Hematopoietic multipotent progenitor cell treated with erythropoietin and hydrocortisone succinate and interleukin-3 and kit ligand, for 4 days (in vitro differentiated cells): ENCODE measurements at places on chromosomes 1 and 21.
A peak's percentile ranks its signal among the peaks of the same experiment; 100 is the strongest.

- DNase-seq = no peak
Observed at GRCh38 chr1:33615546-33615945, 143.1 kb downstream of the ZSCAN20 start.

- no peak for DNase-seq
Observed at GRCh38 chr1:59017501-59018231, 233.8 kb upstream of the JUN start.

GRCh38 chr1:233355841-233356704, 28.5 kb downstream of the MAP3K21 start:
- peak; percentile 32 for DNase-seq

DNA sequence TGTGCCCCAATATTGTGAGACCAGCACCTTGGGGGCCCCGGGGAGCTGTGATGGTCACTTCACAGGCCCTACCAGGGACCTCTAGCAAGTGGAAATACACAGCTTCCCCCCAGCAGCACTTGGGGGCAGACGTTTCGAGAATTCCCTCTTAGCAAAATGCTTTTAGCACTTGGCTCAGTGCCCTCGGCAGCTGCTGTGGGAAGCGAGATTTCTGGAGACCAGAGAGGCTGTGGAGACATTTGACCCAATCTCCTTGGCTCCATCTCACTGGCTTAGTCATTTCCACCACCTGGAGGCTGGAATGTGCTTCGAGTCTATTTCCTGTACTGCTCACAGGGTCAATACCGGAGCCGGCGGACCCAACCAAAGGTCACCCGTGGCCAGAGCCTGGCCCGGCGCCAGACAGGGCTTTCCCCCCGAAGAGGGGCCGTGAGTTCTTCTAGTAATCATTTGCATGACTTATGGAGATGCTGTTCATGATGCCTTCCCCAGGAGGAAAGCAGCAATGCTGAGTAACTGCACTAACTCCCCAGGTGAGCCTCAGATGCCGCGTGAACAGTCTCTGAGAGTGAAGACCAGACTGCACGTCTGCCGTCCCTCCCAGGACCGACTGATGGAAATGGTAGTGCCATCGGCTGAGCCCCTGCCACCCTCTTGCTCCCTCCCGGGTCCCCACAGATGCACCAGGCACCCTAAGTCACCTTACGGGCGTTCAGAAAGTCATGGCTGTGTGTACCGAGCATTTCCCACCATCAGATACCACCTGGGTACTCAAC, 4.4 kb upstream of the C2CD2 start:
- peak; percentile 29 for DNase-seq

- DNase-seq = peak; percentile 74
Observed at GRCh38 chr21:33901412-33902288, 14.0 kb downstream of the ATP5PO start.

- no peak for DNase-seq
Observed at GRCh38 chr1:24886241-24886640, 43.8 kb downstream of the RUNX3 start.

DNA sequence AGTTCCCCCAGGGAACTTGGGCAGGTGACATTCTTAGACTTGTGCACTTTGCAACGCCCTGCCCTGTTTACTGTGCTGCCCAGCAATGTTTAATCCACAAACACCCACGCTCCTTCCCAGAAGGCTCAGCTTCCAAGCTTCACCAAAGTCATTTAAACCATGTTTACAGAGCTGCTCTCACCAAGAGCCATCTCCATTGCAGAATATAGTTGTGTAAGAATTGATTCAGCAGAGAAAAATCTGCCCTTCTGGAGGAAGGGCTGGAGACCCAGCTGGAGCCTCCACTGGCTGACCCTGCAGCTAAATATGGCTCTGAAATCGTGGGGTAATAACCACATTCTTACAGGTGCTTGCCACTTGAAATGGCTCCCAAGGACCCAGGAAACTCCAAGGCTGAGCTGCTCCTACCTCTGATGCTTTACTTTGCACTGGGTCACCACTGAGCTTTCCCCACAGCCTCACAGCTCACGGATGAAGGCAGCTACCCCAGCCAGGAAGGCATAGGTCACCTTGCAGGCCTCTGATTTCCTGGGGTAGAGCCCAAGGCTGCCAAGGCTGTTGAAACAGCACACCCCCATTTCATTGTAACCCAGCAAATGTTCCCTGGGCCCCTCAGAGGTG, 8.7 kb downstream of the CAPN2 start:
- no peak for DNase-seq

- no peak for DNase-seq
Observed at GRCh38 chr1:58398714-58399113, 147.8 kb downstream of the OMA1 start.

DNA sequence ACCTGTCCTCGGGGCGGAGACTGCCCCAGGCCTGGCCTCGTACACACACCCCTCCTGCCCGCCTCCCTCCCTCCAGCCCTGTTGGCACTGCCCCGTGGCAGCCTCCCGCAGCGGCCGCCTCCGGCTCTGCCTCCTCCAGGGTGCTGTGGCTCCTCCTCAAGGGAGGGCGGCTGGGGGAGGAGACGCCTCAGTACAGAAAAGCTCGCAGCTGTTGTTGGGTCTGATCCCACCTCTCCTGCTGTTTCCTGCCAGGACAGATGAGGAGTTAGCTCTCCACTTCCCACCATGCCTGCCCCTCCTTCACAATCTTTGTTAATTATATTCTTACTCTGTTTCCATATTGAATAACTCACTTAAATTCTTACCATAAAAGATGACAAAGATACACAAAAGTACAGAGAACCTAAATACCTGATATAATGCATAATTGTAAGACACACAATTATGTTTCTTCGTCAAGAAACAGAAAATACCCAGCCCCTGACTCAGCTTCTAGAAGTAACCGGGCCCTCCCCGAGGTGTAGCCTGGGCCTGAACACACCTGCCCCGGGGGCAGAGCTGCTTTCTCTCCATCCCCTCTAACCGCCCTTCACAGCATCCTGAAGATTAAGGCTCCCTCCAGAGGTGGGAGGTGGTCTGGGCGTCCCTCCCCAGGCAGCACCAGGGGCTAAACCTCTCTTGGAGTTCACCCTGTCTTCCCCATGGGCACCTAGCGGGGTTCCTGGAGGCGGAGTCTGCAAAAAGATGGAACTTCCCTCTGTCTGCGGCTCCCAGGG, 30.6 kb upstream of the COL6A1 start:
- DNase-seq = no peak

- DNase-seq = peak; percentile 97
Observed at GRCh38 chr1:8427493-8427892, 109.6 kb downstream of the SLC45A1 start.

GRCh38 chr1:222736470-222736869, 532 bp upstream of the FAM177B start:
- no peak for DNase-seq

DNA sequence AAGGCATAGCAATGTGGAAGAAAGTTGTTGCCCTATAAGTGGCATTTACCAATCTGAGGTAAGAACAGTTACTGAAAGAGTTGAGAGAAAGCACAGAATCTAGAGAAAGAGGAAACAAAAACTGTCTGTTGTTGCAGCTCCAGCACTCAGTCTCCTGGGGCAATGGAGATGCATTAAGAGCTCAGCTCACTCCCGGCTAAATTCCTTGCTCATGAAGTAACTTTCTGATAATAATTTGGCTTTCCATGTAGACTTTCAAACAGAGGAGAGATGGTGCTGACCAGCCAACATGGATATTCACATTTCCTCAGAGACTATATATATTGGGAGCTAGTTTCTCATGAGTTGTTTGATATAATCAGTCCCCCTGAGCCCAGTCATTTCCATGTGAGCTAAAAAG, 135.3 kb downstream of the GDAP2 start:
- DNase-seq = no peak

GRCh38 chr1:75514270-75514669, 96.6 kb downstream of the SLC44A5 start:
- DNase-seq = no peak

DNA sequence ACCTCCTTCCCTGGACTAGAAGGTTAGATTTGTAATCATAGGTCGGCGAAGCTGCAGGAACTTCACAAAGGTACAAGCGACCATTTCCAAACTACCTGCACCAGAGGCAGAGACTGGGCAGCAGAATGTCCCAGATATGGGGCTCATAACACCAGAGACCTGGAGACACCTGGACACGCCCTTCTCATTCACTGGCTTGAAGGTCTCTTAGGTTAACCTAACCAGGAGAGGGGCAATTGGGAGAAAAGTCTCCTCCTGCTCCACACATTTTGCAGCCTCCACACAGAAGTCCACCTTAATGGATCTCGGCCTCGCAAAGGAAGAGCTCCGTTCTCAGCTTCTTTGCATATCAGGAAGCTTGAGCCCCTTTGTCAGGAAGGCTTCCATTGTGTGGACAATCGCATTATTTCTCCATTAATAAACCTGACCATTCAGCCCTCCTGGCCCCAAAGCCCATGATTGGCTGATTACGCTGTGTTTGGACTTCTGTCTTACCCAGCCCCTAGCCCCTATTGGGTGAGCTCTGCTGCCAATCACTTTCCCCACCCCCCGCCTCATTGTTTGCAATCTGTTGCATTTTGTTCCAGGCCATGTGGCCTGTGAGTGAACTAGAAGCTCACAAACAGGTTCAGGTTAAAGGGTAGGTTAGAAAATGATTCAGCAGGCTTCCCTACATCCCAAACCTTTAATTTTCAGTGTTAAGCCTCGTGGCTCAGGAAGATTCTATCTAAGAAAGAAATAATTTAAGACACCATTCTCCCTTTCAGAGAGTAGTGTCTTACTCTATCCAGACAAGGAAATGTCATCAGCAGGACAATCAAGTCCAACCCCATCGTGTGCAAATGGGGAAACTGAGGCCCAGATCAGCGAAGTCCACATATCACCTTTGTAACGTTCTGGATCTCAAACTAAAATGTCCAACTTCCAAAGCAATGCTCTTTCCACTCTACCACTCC, 2.8 kb downstream of the MYCL start:
- DNase-seq = peak; percentile 26

DNA sequence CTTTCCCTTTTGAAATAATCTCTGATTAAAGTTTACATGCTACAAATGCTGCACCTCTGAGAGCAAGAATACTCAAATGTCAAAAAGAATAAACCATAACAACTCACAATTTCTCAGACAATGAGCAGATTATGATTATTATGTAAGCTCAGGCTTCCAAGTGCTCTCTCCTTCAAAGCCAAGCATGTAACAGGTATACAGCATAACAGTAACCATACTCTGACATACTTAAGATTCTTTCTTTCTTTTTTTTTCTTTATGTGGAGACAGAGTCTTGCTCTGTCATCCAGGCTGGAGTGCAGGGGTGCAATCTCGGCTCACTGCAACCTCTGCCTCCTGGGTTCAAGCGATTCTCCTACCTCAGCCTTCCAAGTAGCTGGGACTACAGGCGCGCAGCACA, 155.4 kb downstream of the EIF4G3 start:
- DNase-seq = no peak

- DNase-seq = no peak
Observed at GRCh38 chr1:97174039-97174704, 452.6 kb downstream of the PTBP2 start.

GRCh38 chr1:229887043-229887822, 179.8 kb upstream of the GALNT2 start:
- DNase-seq = no peak

- no peak for DNase-seq
Observed at GRCh38 chr1:204974327-204974726, 68.7 kb upstream of the CNTN2 start.

DNA sequence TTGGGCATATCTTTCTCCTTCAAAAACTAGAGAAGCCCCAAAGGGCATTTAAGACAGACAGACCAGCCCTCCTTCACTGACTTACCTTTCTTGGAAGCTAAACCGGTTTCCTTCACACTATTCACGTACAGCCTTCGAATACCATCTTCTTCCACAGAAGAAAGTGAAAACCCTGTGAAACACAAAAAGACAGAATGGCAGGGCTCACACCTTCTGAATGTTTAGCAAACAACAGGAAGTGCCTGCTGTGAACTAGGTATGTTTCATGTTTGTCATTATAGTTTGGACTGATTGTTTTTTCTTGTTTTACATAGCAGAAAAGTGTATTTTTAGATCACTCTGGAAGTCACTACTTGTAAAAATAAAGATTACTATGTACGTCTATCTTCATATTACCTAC, 148.6 kb upstream of the KRTAP19-8 start:
- DNase-seq = no peak

DNA sequence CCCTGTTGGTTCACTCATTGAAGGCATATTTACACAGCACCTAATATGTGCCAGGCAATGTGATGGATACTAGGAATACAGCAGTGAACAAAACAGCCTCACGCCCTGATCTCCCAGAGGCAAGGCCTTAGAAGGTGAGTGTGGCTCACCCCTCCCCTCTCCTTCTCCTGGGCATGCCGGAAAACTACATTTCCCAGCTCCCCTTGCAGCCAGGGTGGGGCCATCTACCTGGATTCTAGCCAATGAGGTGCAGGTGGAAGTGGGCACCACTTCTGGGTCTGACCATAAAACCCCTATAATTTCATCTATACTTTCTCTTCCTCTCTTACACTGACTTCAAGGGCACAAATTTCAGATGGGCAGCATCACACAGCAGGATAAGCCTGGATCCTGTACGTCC, 63.8 kb downstream of the FBXO2 start:
- no peak for DNase-seq

DNA sequence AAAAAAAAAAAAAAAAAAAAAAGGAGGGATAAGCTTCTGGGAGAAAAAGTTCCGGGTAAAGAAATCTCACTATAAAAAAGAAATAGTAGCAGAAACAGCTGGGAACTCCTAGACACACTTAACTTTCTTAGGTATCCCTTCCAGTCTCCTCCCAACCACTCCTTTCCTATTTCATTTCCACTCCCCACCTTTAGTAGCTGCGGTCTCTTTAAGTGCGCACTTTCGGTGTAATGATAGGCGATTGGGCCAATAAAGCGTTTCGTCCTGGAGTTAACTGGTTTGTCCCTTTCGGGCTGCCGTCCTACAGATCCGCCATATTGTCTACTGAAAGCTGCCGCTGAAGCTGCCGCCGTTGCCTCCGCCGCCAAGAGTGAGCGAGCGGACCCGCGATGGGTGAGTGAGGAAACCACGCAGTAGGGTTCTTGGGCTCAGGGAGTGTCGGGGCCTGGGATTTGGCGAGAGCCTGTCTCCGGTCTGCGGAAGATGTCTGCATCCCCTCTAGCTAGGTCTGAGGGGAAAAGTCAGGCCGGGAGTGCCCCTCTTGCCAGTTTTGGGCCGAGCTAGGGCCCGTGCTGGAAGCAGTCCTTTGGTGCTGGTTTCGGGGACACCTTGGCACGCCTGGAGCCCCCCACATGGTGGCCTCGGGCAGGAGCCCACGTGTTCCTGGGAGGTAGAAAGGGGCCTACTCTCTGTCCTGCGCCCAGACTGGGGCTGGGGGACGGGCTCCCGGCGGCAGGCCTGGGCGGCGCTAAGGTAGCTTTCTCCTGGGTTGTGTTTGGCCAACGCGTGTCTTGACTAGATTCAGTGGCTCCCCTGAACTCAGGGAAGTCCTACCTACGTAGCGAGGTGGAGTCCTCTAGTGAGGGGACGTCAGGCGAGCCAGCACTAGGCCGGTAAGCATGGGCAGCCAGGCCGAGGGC, at the start of gene KPNA6:
Gene KPNA6, plus strand, starts transcription at position 315 of the 920 bp plus-strand sequence. Its CDS starts 75 bp downstream, at position 390.
- DNase-seq = peak; percentile 98

- DNase-seq = no peak
Observed at GRCh38 chr1:115320377-115320776, 17.7 kb downstream of the NGF start.
